Activated T-helper 1 cell treated with anti-CD3 and anti-CD28 coated beads, Interleukin-2, amount 50 U/mL, for 16 hours (primary cell): ENCODE measurements at places on chromosomes 1 and 21.

DNA sequence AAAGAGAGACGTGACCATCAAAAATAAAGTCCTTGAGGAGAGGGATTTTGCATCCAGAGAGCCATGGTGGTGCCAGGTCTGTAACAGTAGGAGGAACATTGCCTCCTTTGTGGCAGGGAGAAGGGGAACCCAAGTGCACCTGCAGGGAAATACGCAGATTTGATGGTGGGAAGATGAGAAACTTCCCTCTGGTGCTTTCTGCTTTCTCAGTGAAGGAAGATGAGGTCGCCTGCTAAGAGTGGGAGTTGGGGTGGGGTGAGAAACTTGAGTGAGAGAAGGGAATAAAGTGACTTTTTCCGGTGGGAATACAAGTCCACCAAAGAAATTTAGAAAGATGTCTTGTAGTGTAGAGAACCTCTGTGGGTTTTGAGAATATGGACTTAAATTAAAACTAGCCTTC, 9.1 kb downstream of the PLA2G4A start:
- no peak for DNase-seq

- no peak for DNase-seq
Observed at GRCh38 chr1:211158866-211159265, 24.9 kb upstream of the KCNH1 start.

- no peak for DNase-seq
Observed at GRCh38 chr1:208167261-208167869, 76.8 kb downstream of the PLXNA2 start.

- no peak for DNase-seq
Observed at GRCh38 chr1:171468120-171468750, 17.1 kb upstream of the PRRC2C start.

DNA sequence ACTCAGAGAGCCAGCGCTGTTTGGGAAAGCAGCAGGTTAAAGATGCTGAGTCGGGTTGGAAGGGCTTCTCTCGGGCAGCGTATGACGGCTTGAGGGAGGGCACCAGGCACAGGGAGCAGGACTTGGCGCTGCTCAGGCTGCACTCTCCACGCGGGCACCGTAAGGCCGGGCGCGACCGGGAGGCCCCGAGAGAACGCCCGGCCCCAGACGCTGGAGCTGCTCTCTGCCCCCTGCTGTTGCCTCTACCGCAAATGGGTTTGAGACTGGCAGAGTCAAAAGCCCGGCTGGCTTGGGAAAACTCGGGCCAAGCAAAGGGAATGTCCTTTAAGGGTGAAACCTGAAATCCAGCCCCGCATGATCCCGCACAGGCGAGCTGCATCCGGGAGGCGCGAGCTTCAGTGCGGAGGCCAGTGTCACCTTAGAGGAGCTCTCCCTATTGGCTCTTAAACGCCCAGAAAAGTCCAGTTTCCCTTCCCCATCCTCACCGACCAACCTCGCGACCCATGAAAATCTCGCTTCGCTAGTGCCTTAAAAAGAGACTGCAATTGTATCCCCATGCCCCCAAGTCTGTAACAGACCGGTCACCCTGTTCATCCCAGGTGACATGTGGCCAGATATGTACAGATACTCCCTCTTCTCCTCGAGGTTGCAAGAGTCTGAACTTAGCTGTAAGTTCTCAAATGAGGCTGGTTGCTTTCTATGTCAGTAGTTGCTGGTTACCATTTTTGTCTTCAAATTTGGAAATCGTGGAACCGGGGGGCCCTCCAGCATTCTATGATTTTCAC, 1.1 kb downstream of the PRRX1 start:
- DNase-seq: no peak

DNA sequence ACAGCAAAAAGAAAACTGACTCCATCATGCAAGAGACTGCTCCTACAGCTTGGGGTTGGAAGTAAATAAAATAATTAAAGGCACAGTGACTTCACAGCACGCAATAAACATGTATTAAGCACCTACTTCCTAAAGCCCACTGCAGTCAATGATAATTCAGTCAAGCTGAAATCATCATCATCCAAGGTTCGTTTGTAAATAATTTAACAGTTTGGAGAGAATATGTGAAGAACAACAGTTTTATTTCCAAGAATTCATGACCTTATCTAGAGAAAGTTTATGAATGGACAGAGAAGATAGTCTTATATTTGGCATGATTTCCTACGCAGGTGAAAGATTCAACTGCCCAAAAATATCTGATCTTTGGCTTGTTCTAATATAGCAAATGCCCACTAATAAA, 86.8 kb downstream of the SMYD3 start:
- DNase-seq: no peak

- DNase-seq: no peak
Observed at GRCh38 chr1:62012836-62013235, 181.8 kb upstream of the L1TD1 start.

DNA sequence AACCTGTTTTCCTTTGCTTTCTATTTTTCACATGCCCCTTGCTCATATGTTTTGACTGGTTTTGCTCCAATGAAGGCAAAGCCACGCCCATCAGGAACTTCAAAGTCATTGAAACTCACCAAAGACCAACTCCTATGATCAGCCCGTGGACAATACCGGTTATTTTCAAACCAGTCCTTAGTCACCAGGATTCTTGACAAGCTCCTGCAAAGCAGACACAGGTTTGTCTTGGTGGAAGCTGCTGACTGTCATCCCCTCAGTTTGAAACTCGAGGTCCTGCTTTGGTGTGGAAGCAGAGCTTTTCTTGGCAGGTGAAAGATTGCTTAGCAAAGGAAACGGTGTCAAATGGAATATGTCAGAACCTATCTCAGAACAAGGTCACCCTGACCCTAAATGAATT, 384.7 kb upstream of the CXADR start:
- no peak for DNase-seq

- no peak for DNase-seq
Observed at GRCh38 chr1:167137793-167138510, 44.1 kb downstream of the STYXL2 start.

- DNase-seq: no peak
Observed at GRCh38 chr1:69475021-69475420, 92.7 kb upstream of the LRRC7 start.

DNA sequence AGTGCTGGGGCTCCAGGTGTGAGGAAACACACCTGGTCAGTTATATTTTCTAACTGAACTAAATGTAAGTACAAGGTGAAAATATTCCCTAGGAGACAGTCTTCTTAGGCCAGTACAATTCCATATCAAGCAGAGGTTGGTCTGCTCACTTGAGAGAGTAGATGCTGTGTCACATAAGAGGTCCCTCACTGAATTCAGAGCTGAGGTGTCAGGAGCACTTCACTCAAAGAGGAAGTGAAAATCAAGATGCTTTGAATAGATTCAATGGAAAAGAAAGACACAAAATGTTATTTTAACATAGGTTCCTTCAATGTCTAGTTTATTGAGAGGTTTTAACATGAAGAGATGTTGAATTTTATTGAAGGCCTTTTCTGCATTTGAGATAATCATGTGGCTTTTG, 4.3 kb upstream of the FCRL3 start:
- DNase-seq: no peak

DNA sequence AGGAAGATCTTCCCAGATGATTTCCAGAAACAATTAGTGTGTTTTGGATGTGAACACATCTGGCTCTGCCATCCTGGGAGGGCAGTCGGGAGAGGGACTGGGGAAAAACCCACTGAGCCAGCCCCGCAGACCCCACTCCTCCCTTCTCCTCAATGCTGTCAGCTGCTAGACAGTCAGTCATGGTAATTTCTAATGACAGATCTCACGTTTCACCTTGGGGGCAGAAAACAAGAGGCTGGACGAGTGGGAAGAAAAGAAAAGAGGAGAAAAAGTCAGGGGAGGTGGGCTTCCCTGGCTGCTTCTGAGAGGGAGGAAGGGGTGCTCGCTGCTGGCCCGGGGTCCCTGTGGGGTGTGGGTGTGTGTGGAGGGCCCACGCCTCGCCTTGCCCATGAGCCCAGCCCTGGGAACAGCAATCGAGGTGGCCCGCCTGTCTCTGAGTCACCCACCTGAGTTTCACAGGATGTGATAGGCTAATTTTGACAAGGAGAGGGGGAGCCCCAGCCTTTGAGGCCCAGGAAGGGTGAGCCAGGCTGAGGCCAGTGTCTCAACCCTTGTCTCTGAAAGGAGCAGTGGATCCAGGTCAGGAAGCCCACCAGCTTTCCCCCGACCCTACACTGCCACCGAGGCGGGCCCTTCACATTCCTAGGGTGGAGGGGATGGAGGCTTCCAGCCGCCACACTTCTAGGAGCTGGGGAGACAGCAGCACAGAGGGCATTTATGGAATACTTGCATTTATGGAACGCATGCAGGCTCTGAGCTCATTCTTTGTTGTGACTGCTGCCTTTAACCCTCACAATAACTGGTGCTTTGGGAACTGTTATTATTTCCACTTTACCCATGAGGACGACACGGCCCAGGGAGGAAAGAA, 49.1 kb upstream of the IFNLR1 start:
- no peak for DNase-seq

GRCh38 chr1:17009706-17010105, 2.0 kb downstream of the ATP13A2 start:
- no peak for DNase-seq

- no peak for DNase-seq
Observed at GRCh38 chr21:38097789-38098188, 159.0 kb upstream of the KCNJ15 start.

DNA sequence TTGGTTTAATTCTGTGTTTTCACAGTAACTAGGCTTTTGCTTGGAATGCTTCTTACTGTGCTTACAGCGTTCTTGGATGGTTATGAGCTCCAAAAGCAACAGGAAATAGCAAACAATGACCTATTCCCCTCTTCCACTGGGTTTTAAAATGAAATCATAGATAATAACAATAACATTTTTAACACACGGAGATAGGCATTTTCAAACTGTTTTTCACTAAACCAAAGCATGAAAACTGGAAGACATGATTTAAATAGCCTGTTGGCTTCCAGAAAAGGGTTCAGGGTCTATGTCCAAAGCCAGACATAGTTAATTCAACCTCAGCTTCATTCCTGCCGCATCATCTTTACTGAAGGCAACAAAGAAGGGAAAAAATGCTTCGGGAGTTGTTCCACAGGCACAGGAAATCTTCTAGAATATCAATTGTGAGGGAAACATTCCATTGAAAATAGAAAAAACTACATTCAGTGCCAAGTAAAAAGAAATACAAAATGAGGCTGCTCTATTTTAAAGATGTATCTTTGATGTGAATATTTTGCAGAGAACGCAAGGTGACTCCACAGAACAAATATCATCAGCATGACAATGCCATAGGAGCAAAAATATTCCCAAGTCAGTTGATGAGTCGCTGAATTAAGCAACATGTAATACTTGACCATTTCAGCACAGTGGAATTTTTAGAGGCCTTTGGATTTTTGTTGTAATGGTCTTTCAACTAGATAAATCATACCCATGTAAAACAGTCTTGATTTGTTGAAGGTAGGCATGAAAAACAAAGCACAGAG, 80.7 kb downstream of the NID1 start:
- no peak for DNase-seq
